ENCODE measurements at places on chromosomes 1 and 21. TPM values are rescaled to one million over a fixed set of nuclear protein-coding genes. Genes with fewer than 3 reads are reported as not detected.

DNA sequence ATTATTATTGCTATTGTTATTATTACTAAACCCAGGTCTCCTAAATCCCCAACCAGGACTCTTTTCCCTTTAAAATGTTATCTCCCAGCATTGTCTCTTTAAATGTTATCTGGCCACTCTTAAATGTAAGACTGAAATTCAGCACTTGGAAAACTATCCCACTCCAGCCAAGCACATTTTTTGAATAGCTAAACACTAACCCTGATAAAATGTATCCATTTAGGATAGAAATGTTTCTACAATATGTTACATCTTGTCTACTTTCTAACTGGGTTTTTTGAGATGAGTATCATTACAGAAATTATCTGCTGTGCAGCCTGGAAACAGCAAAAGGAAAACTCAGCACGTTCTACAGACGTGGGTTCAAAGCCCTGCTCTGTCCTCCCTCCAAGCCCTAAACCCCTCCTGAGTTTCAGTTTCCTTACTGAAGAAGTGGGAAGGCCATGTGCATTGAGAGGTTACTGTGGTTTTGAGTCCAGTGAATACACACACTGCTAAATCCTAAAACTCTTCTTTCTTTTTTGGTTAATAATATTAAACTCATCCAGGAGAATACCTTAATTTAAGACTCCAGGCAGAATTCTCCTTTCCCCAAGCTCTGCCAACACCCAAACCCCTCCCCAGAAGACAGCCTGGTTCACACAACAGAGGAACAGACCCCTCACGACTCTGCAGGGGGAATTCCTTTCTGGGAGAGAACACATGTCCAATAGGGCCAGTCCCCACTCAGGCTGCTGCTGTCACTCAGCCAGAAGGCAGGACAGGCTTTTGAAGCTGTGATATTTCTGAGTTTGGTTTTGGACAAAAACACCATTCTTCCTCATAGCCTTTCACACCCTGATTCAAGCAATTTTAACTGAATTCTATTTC is 41.9 kb downstream of the HIVEP3 start:
- DNase-seq: peak; percentile 43

GRCh38 chr1:151058692-151059091 is 730 bp downstream of the CDC42SE1 start:
- peak; percentile 48 for DNase-seq

GRCh38 chr21:25115021-25115420 is 492.3 kb downstream of the MRPL39 start:
- DNase-seq: no peak

DNA sequence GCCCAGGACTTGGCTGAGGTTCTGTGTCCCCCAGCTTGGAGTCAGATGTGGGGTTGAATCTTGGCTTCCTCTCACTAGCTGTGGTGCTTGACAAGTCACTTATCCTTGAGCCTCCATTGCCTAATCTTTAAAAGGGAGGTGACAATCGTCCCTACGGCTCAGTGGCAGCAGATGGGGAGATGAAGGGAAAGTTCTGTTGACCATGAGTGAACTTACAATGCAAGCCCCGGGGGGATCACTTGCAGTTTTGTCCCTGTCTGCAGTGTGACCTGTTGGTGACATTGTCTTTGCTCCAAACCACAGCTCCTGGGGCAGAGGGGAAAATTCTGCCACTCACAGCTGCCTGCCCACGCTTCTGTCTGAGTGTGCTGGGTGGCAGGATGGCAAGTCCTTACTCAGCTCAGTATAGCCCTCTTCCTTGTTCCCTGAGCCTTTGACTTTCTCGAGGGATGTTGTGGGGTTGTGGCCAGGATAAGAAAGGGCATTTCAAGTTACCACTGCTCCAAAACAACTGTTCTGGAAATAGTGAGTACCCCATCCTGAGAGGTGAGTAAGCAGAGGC is 1.7 kb downstream of the PCSK9 start:
- DNase-seq: no peak

DNA sequence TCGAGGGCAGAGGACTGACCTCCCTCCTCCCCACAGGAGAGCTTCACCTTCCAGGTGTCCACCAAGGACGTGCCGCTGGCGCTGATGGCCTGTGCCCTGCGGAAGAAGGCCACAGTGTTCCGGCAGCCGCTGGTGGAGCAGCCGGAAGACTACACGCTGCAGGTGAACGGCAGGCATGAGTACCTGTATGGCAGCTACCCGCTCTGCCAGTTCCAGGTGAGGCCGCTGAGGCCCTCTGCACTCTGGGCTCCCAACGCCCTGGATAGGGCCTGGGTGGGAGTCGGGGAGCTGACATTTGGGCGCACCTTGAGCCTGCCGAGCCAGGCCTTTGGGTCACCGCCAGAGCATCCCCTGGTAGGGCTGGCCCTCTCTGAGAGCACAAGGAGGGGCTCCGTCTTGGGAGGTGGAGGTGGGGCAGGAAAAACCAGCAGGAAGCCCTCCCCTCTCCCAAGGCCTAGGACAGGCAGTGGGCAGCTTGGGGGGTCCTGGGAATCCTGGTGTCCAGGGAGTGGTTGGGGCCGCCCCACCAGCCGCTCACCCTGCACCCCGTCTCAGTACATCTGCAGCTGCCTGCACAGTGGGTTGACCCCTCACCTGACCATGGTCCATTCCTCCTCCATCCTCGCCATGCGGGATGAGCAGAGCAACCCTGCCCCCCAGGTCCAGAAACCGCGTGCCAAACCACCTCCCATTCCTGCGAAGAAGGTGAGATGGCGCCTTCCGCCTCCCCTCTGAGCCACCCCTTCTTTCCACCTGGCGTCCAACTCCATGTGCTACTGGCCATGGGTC is 65.1 kb downstream of the PIK3CD start:
- DNase-seq: no peak

DNA sequence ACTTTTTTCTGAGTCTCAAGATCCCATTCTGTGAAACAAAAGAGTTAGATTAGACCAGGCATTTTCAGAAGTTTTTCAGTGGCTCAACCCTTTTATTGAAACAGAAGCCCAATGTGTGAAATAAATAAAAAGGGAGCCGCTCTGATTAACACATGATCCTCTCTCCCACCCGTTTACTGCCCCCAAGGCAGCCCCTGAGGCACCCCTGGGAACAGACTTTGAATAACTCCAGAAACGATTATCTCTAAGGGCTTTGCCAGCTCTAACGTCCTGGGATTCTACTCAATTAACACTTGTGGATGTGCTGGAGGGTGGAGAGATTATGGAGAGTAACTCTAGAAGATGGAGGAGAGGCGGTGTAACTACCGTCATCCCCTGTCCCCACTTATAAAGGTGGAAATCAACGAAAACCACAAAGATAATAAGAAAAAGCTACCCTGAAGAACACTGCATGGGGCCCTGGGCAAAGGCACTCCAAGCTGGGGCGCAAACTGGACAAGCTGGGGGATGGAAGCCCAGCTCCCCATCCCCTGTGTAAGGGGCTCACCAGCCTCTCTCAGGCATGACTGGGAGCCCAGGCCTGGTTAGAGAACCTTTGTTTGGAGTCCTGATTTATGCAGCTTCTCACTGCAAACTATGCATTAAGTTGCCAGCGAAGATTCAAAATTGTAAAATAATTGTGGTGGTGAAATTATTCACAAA is 39.0 kb upstream of the GRIK3 start:
- DNase-seq: no peak

- DNase-seq: no peak
Measured at GRCh38 chr1:148158341-148159003, 6.4 kb upstream of the NBPF11 start.

DNA sequence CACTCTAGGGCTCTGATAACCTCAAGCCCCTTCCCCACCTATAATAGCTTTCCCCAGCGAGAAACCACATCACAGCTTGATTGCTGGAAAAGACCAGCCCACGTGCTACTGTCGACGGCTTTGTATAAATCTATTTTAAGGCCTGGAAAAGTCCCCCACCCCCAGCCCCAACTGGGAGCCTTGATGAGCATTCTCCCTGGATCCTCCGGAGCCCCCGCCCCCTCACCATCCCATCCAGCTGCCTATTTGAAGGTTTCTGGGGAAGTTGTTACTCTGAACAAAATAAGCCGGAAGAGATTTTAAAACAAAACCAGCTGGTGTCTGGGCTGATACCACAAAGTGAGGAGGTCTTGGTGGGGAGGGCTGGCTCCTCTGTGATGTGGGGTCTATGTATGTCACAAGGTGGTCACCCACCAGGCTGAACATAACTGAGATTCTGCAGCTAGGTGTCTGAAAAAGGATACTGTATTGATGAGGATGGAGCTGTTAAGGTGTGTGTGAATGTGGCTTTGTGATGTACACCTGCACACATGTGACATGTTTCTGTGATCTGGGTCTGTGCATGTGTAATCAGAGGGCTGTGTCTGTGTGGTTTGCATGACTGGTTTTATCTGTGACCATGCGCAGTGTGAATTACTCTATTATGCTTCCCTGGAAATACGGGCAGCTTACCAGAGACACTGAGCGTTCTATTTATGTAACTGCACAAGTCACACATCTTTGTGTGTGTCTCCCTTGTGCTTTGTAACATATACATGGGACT is 25.0 kb downstream of the RIMS3 start:
- no peak for DNase-seq

DNA sequence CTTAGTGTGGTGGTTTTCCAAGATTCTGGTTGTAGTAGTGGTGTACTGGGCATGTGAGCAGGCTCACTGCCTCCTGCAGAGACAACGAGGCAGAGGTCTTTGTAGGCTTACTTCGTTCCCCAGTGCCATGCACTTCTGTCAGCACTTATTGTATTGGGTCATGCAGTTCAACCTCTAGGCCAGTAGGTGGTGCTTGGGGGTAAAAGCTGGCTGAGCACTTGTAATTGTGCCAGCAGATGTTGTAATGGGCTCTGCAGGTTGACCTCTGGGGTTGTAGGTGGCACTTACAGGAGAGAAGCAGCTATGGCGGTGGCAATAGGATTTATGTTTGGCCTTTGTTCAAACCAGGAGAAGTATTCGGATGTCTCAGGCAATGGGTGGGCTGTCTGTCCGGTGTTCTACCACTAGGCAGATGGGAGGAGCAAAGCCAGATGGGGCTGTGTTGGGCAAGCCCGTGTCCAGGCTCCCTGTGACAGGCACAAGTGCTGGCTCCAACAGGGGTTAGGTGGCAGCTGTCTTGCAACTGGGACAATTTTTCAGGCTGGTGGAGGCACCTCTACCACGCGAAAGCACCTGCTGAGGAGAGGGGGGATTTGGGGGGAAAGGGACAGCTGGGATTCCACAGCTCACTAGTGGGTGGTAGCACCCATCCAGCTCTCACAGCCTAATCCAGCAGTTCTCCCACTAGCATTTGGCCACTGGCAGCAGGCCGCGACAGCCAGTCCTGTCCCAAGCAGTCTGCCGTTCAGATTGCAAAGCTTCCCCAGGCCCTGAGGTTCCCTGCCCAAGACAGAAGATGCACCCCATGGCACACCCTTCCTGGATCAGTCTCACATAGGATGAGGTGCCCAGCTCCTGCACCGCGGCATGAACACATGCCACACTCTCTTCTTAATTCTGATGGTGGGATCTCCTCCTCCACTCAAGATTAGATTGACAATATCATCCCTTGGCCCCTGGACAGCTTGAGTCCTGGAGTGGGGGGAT is 274.5 kb downstream of the CTH start:
- DNase-seq: peak; percentile 68

Gene OR2T2
- not detected for total RNA-seq

Gene TOR3A
- total RNA-seq: 35.4 TPM

Gene FMO1
- total RNA-seq: under 0.01 TPM

Gene IKBKE
- 25.8 TPM for total RNA-seq

Gene RCSD1
- 0.64 TPM for total RNA-seq

Gene AUNIP
- 3.5 TPM for total RNA-seq

Gene CCT3
- total RNA-seq: 268 TPM

Data from fibroblast of villous mesenchyme (primary cell).